GF-D8 (cell line): ENCODE measurements at places on chromosomes 2 and 18.
A peak's percentile ranks its signal among the peaks of the same experiment; 100 is the strongest.

DNA sequence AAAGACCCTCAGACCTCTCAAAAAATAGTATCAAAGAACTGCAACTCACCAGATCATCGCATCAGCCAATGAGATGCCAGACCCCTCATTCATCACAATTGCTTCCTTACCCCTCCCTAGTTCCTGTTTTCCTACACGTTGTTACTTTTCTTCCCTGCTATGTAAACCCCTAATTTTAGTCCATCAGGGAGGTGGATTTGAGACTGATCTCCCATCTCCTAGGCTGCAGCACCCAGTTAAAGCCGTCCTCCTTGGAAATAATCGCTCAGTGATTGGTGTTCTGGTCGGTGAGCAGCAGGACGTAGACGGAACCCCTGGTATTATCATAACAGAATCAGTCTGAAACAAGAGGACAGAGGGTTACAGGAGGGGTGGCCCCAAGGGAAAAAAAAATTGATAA lies 44.0 kb upstream of the MAP4K4 start:
- DNase-seq, result no peak

- DNase-seq, result peak; percentile 74
These were observed 3.5 kb downstream of the PTPN2 start for GRCh38 chr18:12880541-12880910.

- no peak for DNase-seq
These were observed 237.6 kb downstream of the PRKCE start for GRCh38 chr2:45889053-45889452.

- no peak for DNase-seq
These were observed 486 bp upstream of the GPR39 start for GRCh38 chr2:132415915-132416722.

DNA sequence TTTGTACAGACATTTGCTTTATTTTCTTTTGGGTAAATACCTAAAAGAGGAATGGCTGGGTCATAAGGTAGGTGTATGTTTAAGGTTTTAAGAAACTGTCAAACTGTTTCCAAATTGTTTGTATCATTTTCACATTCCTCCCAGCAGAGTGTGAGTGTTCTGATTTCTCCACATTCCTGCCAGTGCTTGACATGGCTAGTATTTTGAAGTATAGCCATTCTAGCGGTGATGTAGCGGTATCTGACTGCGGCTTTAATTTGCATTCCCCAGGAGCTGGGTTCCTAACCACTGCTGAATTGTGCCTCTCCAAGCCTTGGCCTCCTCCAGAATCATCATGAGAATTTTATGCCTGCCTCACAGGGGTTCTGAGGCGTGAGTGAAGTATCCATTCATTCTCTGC lies 61.8 kb upstream of the ARL4C start:
- DNase-seq, result no peak

DNA sequence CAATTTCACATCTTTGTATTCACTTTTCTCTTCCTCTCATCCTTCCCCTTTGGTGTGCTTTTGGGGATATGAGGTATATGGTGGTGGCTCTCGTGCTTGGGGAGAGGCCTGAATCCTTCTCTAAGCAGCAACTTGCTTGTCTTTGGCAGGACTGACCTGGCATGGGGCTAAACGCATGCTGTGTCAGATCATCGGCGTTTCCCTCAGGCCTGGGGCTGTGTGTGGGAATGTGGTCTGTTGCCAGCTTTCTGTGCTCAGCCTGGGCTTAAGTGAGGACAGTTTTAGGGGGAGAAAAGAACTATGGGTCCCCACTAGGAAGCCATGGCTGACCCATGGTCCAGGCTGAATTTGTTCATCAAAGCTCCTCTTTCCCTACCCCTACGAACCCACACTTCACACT lies 60.7 kb downstream of the TET3 start:
- no peak for DNase-seq

- peak; percentile 15 for DNase-seq
These were observed 57.6 kb downstream of the VAPA start for GRCh38 chr18:9971313-9971920.

- peak; percentile 19 for DNase-seq
These were observed 120.3 kb upstream of the UXS1 start for GRCh38 chr2:106314444-106314843.

GRCh38 chr18:60059216-60059615 lies 159.4 kb downstream of the PMAIP1 start:
- no peak for DNase-seq

DNA sequence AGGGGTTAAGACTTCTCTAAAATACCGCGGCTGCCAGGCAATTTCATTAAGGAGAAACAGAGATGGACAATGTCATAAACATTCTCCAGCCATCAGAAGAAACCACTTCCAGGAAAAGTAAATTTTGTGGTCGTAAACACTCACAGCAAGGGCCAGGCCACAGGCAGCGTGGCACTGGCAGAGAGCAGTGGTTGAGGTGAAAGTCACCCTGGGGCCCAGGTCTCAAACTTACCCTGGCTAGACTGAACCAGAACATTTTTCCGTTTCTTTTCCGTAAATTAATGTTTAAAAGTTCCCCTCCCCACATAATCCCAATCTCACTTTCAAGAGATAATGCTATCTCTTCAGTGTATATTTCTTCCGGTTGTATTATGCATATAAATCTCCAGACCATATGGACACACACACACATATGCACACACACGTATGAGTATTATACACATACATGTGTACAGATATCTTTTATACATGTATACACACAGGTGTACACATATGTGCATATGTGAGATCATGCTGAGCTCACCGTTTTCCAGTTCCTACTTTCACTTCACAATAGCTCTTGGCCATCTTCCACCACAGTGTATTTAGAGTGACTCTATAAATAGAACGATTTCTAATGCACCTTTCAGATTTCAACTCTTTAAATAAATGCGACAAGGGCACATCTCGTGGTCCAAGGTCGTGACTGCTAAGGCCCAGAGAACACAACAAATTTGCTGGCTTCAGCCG lies 90.1 kb downstream of the MALT1 start:
- no peak for DNase-seq

DNA sequence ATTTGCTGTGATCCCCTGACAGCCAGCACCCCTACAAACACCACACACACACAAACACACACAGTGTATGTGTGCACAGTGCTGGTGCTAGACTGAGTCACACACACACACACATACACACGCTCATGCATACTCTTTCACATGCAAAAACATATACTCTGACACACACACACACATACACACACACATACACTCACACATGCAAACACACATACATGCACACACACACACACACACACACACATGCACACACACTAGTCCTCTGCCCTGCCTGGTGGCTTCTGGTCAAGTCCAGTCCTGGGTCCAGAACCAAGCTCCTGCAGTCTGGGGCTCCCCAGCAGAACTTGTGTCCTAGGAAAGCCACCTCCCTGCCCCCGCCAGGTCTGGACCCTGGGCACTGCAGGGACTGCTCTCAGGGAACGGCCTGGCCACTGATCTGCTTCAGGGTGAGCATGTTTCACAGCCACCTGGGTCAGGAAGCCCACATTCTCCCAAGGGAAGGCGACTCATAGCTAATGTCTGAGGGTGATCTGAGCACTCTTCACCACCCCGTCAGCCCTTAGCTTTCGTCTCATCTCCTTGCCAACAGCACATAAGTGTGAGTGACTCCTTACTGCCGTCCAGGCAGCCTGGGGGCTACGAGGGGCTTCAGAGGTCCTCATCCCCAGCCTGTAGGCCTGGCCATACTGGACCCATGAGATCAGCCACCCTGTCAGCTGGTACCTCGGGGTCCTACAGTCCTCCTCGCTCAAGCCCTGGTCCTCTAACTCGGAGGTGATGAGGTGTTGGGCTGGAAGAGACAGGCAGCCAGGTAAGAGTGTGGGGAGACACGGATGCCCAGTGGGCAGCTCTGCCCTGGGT lies 88.1 kb downstream of the MCFD2 start:
- no peak for DNase-seq

DNA sequence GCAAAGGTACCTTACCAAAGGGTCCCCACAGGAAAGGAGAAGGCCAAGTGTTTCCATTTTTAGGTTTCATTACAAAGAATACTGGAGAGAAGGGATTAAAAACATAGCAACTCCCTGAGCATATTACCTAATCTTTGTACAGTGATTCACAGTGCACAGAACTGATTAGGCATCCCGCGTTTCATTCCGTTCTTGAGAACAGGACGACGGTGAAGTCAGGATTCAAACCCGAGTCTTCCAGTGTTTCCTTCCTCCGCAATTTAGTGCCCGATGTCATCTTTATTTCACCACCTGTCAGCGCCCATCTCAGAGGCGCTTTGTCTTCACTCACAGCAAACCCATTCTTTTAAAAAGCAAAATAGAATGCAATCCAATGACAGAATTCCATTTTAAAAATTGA lies 488.5 kb downstream of the EIPR1 start:
- DNase-seq, result no peak

- DNase-seq, result peak; percentile 15
These were observed 22.5 kb downstream of the SLC14A2 start for GRCh38 chr18:45637546-45638327.

DNA sequence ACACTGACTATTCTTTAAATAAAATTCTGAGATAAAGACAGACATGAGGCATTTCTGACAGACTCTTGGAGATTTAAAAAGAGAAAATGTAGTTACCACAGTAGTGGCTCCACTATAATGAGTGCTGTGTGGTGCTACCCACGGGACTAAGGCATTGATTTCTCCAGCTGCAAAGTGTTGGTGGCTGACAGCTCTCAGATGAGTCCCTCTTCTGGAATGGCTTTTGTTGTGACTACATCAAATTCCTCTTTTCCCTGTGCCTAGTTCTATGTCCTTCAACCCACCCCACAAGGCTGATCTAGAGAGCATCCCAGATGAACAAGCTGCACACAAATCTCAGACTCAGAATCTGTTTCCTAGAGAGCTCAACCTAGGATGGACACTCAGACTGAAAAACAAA lies 884.8 kb upstream of the ZEB2 start:
- DNase-seq, result no peak

DNA sequence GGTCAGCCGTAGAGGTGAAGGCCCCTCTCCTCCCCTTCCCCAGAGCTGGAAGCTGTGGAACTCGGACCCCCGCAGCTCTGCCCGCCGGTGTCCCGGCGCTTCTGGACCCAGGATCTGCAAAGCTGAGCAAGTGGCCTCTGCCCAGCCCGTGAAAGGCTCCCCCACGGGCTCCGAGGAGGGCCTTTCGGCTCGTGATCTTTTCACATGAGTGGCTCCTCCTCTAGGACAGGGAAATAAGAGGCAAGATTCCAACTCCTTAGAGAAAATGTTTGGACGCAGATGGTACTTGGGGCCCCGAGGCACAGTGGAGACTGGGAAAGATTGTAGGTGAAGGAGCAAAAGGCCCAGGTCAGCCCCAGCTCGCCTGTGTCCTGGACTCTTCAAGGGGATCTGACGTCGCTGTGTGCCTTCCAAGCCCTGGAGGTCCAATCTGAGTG lies 48.2 kb upstream of the SP3 start:
- no peak for DNase-seq

- no peak for DNase-seq
These were observed 18.7 kb upstream of the DYTN start for GRCh38 chr2:206736935-206737334.

GRCh38 chr2:19895535-19895934 lies 6.2 kb downstream of the TTC32 start:
- no peak for DNase-seq

DNA sequence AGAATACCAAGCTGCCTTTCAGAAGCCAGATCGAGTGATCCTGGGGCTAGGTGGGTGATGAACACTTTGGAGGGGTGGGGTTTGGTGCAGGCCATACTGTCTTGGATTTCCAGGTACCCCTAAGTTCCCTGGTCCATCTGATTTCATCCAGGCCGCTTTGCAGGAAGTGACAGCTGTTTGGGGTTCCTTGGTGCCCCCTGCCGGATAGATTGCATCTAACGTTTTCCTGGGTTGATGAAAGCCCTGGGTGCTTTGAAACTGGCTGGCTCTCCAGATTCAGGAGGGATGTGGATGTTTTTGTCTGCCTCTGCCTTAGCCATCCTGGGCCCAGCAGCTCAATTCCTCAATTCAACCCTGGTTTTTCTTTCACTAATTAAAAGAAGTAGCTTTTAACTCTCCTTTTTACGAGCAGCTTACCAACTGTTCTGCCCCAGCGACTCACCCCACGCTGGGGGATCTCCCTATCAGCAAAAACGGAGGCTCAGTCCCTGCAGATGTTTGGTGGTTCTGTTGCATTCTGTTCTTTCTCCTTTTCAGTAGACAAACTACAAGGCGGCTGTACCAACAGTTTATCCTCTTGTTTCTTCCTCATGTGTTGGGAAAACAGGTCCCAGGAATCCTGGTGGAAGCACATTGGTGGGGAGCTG lies 37.1 kb downstream of the ARHGEF4 start:
- DNase-seq, result no peak

DNA sequence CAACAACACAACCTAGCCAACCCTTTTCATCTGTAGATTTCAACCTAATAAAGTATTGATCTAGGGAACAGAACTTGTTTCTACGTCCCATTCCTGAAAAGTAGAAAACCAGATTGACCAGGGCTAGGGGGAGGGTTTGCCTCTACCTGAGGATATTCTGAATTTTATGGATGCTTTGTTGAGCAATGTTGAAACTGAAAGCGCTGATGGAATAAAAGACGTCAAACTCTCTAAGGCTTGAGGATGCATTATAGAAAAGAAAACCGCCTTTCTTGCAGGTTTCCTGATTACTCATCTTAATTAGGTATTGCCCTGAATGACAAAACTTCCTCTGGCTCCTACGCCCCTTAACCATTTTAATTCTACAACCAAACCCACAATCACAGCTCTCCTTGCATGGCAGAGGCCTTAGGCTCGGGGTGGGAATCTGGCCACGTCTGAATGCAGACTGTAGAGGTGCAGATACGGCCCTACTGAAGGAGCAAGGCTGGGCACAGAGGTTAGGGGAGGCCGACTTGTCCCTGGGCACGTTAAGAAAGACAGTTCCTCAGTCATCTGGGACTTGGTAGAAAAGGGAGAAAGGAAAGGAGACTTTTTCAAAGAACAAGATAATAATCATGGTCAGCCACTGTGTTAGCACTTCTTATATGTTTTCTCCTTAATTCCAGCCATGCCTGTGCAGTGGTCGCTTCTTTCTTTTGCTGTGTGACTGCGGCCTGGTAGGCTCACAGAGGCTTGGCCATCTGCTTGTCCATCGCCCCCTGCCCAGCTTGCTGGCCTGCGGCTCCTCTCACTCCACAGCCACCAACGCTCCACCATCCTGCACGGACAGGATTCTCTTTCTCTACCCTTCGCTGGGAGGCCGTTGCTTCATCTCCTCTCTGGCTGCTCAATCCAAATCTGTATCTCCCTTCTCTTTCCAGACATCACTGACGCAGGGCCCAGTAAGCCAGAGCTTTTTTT lies 209.5 kb downstream of the VAPA start:
- DNase-seq, result no peak

GRCh38 chr2:165698444-165698884 lies 95.6 kb downstream of the GALNT3 start:
- DNase-seq, result no peak

- no peak for DNase-seq
These were observed 3.1 kb downstream of the ARL4C start for GRCh38 chr2:234493796-234494195.
